ENCODE measurements at places on chromosomes 3 and 15.

DNA sequence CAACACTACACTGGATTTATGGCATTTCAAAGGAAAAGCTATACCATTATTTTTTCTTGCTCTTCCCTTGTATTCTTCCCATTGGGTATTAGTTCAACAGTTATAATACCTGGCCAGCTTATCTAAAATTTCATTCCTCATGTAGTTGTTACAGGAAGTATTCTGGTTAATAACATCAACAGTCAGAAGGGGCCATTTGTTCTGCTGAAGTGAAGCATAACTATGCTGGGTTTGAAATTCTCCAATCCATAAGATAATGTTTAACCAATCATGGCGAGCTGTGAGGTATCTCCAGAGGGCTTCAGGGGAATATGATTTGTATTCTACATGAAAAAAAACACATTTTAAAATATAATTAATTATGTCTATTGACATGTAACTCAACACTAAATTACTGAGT is 43.4 kb downstream of the SPG11 start:
- DNase-seq, result no peak

DNA sequence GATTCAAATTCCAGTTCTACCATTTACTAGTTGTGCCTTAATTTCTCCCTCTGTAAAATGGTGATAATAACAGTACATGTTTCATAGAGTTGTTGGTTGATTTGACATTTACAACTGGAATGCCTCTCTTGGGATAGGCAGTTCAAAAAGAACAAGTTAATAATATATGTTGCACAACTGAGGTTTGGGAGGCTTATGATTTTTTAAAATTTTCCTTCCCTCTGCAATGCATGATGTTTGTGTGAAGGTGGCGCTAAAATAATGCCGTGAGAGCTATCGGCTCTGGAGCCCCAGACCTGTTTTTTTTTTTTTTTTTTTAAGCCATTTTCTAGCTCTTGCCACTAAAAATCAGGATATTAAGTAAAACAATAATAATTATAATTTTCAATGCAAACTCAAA is 18.6 kb downstream of the DNAJB11 start:
- DNase-seq, result no peak

DNA sequence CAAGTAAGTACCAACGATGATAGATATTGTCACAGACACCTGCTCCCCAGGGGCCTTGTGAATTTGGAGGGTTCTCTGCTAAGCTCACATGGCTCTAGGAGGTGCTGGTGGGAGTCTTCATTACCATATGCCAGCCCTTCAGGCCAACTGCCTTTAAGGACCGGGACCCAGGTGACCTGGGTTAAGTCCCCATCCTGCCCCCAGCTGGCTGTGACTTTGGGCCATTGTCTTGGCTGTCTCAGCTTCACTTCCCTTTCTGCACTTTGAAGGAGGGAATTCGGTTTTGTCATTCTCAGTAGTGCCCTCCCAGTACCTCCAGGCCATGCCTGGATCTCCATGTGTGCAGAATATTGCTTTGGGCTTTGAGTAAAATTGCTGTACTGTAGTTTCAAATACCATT is 72.8 kb upstream of the ACAD9 start:
- no peak for DNase-seq

GRCh38 chr3:51830836-51831385 is 30.5 kb upstream of the IQCF2 start:
- DNase-seq, result no peak
